ELR (cell line): ENCODE measurements at places on chromosomes 13 and 19.
A peak's percentile ranks its signal among the peaks of the same experiment; 100 is the strongest.

DNA sequence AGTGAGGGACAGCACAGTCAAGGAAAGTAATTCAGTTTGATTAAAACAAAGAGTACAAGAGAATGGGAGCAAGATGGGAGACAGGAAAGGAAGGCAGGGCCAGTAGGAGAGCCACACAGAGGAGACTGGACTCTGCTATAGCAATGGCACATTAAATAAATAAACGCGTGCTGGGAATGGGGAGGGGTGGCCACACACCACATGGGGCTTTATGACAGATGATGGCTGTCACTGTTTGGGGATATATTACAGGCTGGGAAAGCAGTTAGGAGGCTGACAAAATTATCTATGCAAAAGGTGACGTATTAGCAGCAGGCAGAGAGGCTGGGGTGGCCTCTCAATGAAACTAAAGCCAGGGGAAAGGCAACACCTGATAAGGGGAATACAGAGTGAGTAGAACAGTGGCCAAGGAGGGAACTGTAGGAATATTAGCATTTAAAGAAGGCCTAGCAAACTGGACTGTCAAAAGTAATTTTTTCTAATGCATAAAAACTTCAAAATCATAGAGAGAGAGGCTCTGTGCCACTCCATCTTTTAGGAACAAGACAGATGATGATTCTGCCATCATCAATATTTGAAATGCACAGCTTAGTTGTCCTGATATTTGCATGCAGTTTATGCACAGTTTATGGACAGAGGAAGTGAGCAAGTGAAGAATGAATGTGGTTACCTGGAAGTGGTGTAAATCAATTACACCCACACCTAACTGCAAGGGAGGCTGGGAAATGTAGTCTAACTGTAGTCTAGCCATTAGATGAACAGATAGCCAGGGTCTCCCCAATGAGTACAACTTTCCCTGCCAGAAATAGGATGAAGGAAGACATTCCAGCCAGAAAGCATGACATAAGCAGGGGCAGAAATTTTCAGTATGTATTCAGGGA, 346.5 kb downstream of the FOXO1 start:
- no peak for DNase-seq

- DNase-seq = no peak
Measured at GRCh38 chr13:99731747-99732146, 230.5 kb downstream of the TM9SF2 start.

GRCh38 chr13:29318741-29319140, 276.7 kb downstream of the SLC7A1 start:
- no peak for DNase-seq

- DNase-seq = no peak
Measured at GRCh38 chr19:1062387-1063029, 4.5 kb upstream of the ARHGAP45 start.

DNA sequence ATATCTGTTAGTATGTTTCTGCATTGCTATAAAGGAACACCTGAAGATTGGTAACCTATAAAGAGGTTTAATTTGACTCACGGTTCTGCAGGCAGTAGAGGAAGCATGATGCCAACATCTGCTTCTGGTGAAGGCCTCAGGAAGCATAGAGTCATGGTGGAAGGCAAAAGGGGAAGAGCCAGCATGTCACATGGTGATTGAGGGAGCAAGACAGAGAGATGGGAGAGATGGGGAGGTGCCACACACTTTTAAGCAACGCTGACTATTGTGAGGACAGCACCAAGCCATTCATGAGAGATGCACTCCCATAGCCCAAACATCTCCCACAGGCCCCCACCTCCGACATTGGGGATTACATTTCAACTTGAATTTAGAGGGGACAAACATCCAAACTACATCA, 32.8 kb downstream of the COG6 start:
- no peak for DNase-seq

DNA sequence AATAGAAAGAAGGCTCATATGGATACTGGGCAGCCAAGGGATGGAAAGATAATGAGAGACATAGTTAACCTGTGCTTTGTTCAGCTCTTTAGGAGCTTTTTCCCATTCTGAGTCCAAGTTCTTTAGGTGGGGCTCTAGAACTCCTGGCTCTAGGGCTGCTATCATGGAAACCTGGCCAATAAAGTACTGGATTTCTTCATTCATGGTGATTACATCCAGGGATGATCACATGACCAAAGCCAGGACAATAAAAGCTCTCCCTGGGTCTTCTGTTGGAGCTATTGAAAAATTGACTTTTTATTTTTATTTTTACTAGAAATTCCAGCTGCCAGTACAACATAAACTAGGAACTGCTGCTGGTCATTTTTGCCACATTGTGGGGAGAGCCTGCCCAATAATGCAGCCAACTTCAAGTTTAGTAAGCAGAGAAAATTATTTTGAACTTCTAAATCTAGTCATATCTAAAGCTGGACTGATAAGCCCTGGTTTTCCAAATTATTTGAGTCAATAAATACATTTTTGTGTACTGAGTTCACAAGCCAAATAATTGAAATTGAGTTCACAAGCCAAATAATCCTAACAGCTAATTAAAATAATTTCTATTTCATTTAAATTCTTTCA, 224.9 kb upstream of the STARD13 start:
- no peak for DNase-seq

- no peak for DNase-seq
Measured at GRCh38 chr13:36903925-36904595, 16.0 kb downstream of the SMAD9 start.

- no peak for DNase-seq
Measured at GRCh38 chr19:38664503-38665211, 17.2 kb downstream of the ACTN4 start.

- DNase-seq = no peak
Measured at GRCh38 chr13:63631006-63631405, 2215.4 kb upstream of the PCDH20 start.

- no peak for DNase-seq
Measured at GRCh38 chr13:42654722-42655121, 80.8 kb downstream of the TNFSF11 start.

GRCh38 chr19:53553865-53554791, 16.2 kb downstream of the ZNF331 start:
- peak; percentile 76 for DNase-seq
